Heart right ventricle (tissue), 16 donors: ENCODE measurements at places on chromosomes 12 and 14. TPM values are rescaled to one million over a fixed set of nuclear protein-coding genes. Genes with fewer than 3 reads are reported as not detected.

DNA sequence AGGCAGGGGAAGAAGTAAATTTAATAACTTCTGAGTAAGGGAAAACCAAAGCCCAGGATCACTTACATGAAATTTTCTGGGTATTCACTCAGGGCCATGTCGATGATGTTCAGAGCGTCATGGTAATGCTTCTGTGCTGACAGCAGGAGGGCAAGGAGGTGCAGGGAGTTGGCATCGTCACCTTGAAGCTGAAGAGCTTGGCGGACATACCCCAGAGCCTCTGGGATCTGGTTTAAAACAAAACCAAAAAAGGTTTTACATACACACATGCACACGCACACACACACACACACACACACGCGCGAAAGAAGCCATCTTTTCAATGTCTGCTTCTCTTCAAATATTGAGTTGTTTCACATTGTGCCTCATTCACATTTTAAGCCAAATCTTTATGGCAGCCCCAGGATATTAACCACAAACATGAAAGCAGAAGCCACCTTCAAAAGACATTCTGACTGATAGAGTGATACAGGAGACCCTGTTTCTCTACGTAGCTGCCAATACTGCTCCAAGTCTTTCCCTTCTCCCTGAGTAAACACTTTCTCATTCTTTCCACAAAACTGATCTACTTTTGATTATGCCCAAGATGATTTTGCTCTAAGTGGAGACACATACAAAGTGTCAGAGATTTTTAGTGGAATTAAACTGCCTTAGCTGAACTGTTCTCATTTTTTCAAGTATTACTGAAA, 172.1 kb downstream of the TTC7B start:
- no peak for DNase-seq
- H3K27me3 ChIP-seq, result no peaks in the 10 kb centered on the region
- H3K4me3 ChIP-seq, result no peak overlapping the region
- H3K36me3 ChIP-seq, result no peaks in the 10 kb centered on the region
- peak overlapping the region; percentile 9 for H3K27ac ChIP-seq

GRCh38 chr12:119692997-119693396, 25.1 kb downstream of the PRKAB1 start:
- no peak overlapping the region for H3K4me3 ChIP-seq
- no peaks in the 10 kb centered on the region for H3K36me3 ChIP-seq
- H3K27me3 ChIP-seq, result no peaks in the 10 kb centered on the region
- peaks cover 15% of the 10 kb centered on the region for H3K4me1 ChIP-seq
- H3K27ac ChIP-seq, result peak overlapping the region; percentile 24

- no peaks in the 10 kb centered on the region for H3K36me3 ChIP-seq
- DNase-seq, result no peak
These were observed 102.2 kb downstream of the KIF26A start for GRCh38 chr14:104240434-104241157.

DNA sequence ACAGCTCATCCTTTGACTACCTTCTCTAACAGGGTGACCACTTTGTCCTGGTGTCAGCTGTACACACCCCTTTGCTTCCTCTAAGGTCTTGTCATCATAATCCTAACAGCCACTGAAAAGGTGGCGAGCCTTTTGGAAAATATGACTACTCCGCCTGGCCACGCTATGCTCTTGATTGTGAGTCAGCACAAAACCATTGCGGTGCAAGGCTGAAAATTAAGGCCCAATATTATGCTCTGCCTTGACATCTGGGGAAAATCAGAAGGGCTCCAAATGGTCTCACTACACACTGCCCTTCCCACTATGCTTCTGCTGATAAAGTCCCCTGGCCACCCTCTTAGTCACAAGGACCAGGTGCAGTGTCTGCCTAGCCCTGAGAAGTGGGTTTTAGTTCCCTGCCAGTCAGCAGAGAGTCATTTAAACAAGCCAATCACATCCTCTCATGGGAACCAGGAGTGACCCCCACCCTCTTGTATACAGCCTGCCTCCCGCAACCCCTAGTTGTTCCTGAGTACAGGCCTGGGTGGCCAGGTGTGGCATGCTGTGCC, 34.3 kb downstream of the FGD6 start:
- peaks cover 13% of the 10 kb centered on the region for H3K4me1 ChIP-seq
- no peak for DNase-seq
- no peaks in the 10 kb centered on the region for H3K27me3 ChIP-seq
- peaks cover 2% of the 10 kb centered on the region for H3K36me3 ChIP-seq

DNA sequence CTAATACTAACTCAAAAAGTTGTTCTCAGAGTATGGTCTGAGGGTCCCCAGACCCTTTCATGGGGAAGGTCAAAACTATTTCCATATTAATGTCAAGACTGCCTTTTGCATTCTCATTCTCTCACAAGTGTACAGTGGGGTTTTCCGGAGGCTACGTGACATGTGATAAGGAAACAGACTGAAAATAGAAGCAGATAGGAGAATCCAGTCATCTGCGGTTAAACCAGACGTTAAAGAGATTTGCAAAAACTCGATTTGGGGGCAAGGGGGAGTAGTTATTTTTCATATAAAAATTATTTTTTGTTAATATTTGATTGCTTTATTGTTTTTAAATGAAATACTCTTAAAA, 1.0 kb upstream of the NAP1L1 start:
- H3K36me3 ChIP-seq, result no peaks in the 10 kb centered on the region
- DNase-seq, result no peak
- H3K4me3 ChIP-seq, result peak overlapping the region; percentile 85
- H3K27me3 ChIP-seq, result no peaks in the 10 kb centered on the region

MAGOHB gene
- total RNA-seq, result 11.1 TPM

ERP27 gene
- total RNA-seq, result 0.23 TPM

ESYT1 gene
- 31.8 TPM for total RNA-seq
